Activated T-helper 1 cell treated with anti-CD3 and anti-CD28 coated beads, Interleukin-2, amount 50 U/mL, for 16 hours (primary cell): ENCODE measurements at places on chromosomes 6 and 20.
A peak's percentile ranks its signal among the peaks of the same experiment; 100 is the strongest.

DNA sequence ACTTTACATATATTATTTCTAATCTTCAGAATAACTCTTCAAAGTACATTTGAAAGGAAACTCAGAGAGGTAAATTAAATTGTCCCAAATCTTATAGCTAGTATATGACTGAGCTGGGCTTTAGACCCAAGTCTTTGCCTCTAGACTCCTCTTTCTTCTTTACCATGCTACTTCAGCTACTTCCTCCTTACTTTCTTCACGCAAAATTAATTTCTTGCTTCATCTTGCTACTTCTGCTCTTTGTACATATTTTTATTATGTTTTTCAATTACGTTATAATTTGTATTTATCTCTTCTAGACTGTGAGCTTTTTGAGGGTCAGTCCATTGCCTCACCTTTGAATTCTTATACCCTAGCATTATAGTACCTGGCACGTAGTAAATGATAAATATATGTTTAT lies 5.3 kb downstream of the TMEM170B start:
- DNase-seq: no peak

GRCh38 chr6:109655761-109656262 lies 35.2 kb downstream of the AK9 start:
- no peak for DNase-seq

GRCh38 chr6:107217248-107217647 lies 101.9 kb upstream of the BEND3 start:
- no peak for DNase-seq

GRCh38 chr6:125759959-125760457 lies 10.6 kb downstream of the HEY2 start:
- DNase-seq: no peak

- no peak for DNase-seq
These were observed 89.3 kb downstream of the ATRN start for GRCh38 chr20:3560162-3560561.

DNA sequence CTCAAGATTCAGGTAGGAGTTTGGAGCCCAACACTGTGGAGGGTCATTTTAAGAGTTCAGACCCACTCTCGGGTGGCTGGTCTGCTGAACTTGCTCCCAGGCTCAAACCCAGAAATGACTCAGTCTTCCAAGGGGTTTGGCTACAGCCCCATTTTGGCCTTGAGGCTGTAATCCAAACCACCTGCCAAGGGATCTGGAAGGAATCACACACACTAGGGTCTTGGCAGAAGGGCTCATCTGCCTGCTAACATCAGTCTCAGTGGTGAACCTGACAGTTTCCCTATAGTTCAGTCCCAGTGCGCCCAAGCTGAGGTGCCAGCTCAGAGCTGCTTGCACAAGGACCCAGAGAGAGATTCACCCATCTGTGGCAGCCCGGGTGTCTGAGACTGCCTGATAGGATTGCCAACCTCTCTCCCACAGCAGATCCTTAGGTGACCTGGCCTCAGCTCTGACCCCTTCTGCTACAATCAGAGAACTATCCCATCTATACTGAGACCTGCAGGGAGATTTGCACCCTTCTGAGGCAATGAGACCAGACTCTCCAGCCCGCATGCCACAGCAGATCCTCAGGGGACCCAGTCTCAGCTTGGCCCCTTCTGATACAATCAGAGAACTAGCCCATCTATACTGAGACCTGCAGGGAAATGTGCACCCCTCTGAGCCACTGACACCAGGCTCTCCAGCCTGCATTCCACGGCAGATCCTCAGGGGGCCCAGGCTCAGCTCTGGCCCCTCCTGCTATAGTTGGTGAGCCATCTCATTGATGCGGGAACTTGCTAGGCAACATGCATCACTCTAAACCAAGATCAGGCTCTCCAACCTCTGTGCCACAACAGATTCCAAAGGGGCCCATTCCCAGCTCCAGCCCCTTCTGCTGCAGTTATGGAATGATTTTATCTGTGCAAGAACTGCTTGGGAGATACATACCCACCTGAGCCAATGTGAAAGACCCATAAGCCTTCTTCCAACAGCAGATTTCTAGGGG lies 48.2 kb downstream of the THBS2 start:
- no peak for DNase-seq

DNA sequence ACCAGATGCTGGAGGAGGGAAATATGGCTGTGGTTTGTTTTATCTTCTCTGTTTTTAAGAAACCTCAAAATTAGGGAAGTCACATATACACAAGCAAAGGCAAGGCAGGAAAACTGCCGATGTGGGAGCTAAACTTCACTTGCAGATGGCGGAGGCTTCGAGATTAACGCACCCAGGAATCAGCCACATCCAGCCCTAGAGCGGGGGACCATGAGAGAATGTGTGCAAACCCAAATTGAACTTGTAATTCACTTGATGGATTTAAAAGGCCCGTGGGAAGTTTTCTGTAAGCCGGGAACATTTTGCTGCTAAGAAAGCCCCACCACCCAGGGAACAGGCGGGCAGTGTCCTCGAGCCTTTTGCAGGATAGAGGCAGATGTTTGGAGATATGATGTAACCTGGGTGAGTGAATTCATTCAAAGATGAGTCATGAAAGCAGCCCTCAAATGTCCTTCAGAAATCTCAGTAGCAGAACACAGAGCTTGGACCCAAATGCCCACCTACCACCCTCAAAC lies 39.9 kb downstream of the PREX1 start:
- DNase-seq: no peak

GRCh38 chr6:148840256-148840655 lies 93.4 kb downstream of the UST start:
- DNase-seq: no peak

DNA sequence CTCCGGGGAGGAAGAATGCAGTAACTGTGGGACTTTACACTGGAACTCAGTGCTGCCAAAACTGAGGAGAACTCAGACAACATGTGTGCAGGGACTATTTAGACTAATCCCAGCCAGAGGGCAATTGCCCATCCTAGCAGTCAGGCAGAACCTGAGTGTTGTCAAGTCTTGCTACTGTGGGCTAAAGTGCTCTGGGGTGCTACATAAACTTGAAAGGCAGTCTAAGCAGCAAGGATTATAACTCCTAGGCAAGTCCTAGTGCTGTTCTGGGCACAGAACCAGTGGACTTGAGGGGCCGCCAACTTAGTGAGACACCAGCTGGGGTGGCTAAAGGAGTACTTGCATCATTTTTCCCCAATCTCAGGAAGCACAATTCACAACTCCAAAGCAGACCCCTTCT lies 363.8 kb upstream of the PTCHD4 start:
- no peak for DNase-seq

DNA sequence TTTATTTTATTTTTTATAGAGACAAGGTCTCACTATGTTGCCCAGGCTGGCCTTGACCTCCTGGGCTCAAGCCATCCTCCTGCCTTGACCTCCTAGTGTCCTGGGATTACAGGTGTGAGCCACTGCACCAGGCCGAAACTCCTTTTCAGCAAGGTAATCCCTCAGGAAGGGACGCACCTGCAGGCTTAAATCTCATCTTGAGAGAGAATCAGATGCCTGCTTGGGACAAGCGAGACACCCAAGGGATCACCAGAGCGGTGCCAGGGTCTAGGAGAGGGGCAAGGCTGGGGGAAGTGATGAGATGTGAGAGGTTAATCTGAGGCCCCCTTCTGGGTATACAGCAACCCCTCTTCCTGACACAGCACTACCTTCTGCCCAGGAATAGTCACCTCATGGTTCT lies 4.0 kb upstream of the ATP9A start:
- DNase-seq: no peak

DNA sequence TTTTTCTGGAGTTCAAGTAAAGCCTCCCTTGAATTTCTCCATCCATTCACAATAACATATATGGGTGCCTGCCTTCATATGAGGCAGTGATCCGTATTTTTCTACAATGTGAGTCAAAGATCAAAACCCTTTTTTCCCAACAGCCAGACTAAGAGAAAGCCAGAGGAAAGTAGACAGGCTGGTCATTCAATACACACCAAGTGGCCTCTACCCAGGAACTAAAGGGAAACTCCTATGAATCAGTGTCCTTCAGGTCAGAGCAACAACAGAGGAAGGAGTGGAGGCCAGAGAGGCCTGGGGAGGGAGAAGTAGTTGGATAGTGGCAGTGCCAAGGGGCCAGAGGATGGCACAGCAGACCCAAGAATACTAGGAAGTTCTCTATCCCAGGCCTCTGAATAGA lies 23.8 kb downstream of the SIM1 start:
- no peak for DNase-seq

- no peak for DNase-seq
These were observed 209.6 kb downstream of the TFAP2B start for GRCh38 chr6:51028276-51028675.

DNA sequence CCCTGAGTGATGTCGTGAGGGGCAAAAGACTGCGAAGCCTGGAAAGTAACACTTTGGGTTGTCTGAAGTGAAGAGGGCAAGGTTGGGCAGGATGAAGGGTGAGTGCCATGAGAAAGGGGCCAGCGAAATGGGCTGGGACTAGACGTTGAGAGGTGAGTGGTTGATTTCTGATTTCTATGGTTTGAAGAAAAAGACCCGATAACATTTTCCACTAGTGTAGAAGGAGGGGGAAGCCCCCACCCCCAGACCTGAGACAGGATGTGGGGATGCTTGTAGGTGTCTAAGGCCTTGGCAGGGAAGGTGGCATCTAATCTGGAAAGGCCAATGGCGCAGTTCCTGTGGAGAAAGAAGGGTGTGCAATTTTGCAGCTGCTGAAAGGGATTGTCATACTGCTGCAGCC lies 25.3 kb upstream of the KIF3B start:
- peak; percentile 50 for DNase-seq

DNA sequence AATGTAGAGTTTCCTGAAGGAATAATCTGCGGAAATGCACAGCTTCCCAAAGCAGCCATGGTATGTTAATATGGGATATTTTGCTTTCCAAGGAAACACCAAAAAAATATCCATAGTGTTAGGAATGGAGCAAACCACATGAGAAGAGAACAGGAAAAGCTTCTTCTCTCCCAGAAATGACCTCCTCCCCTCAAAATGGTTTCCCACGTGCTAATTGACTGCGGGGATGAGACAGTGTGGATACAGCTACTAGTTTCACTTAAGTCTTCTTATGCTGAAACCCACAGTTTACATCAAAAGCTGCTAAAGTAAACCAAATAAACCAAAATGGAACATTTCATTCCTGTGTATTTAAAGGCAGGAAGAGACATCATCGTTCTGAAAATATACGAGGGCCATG lies 69.4 kb downstream of the FYN start:
- no peak for DNase-seq

GRCh38 chr6:127457456-127458064 lies 1.6 kb downstream of the KIAA0408 start:
- no peak for DNase-seq

- DNase-seq: no peak
These were observed 97.4 kb upstream of the ELOVL5 start for GRCh38 chr6:53446151-53446550.

DNA sequence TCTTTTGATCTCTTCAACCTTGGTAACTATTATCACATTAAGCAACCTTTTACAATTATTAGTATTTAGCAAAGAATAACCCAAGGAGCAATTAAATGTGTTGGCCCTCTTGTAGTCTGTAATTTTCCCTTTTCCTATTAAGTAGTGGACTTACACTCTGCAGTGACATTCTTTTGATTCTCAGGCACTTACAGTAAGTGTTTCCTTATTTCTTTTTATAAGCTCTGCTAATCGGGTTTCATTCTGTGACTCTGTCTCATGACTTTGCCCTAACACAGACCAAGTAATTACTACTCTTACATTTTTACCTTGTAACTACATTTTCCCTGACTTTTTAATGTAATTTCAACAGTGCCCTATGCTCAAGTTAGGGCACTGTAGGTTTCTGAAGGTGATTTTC lies 104.0 kb upstream of the EPHA7 start:
- no peak for DNase-seq

GRCh38 chr6:69867639-69867976 lies 1.3 kb downstream of the COL19A1 start:
- DNase-seq: no peak

GRCh38 chr20:19816386-19816785 lies 58.3 kb downstream of the RIN2 start:
- DNase-seq: no peak

DNA sequence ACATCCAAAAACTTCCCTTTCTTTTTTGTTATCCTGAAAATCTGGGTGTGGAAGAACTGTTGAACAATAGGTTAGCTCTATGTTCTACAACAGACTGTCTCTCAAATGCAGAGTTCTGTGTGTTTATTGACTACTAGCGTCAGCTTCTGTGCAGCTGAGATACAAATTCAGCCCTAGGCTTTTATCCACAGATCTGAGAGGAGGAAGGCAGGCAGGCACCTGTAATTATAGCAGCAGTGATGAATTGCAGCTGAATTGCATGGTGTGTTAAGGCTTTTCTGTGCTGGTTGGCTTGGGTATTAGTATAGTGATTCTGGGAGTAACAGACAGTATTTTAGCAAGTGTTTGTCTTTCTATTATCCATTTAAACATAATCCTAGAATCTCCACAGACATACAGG lies 24.4 kb downstream of the GRIK2 start:
- no peak for DNase-seq

DNA sequence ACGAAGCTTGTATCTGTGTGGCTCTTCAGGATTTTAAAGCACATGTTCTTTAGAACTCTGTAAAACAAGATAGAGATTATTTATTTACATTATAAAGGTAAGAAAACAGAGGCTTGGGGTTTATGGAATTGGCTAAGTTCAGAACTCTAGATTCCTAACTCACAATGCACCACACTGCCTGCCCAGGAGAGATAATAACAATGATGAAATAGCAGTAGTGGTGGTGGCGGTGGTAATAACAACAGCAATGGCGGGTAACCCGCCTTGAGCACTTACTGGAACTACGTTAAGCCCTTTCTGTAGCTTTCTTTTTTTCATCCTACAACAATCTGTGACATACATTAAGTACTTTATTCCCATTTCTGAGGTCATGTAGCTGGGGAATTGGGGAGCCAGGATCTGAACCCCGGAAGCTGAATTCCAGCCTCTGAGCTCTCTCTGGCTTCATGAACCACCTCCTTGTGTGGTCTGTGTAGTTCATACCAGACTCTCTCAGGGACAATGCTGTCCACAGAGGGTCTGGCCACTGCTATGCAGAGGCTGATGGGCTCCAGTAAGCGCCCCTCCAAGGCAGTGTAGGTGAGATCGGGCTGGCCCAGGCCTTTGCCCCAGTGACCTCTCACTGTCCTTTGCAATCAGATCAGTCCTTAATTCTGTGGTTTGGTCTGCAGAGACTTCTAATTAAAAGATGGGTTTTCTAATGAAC lies 260.9 kb downstream of the SLC24A3 start:
- DNase-seq: no peak

- DNase-seq: no peak
These were observed 14.0 kb downstream of the MRPS18A start for GRCh38 chr6:43673444-43674084.

- DNase-seq: no peak
These were observed 181.6 kb upstream of the ECI2 start for GRCh38 chr6:4316867-4317400.
